GM03348 (cell line): ENCODE measurements at places on chromosomes 1 and 21.

DNA sequence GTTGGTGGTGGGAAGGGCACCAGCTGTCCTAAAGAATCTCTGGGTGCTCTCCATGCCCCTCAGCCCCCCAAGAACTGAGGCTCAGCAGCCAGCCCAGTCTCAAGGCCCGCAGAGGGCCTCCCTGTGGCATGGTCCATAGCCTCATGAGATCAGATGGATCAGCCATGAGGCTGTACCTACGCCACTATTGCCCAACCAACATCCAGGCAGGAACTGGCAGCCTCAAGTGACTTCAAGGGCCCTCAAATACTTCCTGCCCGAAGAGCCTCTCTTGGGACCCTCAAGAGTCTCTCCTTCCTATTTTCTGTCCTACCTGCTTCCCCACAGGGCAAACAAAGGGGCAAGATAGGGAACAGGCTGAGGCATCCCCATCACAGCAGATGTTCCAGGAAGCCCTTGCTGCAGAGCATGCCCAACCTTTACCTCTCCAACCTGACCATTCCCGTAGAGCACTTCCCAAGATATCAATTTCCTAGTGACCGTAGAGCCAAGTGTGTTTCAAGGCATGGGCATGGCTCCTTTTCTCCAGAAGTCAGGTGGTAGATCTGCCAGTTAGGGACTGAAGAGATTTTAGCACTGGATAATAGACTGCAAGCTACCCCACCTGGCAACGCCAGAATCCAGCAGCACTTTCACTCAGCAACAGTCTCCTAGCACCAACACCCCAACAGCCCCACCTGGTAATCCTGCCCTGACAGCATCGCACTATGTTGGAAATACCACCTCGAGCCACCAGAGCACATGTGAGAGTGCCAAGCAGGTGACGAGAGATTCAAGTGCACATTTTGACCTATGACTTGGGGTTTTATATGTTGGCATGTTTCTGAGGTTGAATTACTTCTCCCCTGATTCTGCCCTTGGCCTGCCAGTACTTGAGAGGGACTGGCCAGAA is 13.7 kb upstream of the MFSD2A start:
- no peak for DNase-seq

DNA sequence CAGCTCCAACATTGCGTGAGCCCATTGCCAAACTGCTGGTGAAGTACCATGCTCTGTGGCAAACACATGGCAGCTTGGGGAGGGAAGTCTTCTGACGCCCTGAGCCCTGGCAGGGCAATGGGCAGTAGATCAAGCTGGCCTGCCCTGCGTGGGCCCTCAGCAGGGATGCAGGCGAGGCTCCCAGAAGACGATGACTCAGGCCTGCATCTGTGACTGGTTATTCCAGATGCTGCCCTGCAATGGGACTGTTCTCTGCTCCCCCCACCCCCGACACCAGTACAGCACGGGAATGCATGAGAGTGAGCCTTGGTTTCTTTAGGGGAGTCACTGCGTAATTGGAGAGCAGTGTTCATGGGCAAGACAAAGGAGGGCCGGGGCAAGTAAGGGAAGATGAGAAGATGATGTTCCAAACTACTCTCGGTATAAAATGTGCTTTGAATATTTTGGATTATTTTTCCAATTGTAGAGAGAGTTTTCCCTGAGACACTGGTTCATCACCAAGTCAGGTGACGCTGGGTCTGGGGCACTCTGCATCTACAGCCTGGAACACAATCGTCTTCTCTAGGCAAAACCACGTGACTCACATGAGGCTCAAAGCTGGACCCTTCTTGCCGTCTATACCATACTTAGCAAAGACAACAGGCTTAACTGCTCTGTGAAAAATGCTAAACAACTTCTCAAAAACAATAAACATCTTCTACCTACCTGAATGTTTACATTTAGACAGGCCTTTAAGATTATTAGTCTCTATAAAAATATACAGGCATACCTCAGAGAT is 9.0 kb upstream of the C1orf198 start:
- peak; percentile 90 for DNase-seq

GRCh38 chr1:109895720-109896504 is 14.7 kb upstream of the CSF1 start:
- peak; percentile 63 for DNase-seq

DNA sequence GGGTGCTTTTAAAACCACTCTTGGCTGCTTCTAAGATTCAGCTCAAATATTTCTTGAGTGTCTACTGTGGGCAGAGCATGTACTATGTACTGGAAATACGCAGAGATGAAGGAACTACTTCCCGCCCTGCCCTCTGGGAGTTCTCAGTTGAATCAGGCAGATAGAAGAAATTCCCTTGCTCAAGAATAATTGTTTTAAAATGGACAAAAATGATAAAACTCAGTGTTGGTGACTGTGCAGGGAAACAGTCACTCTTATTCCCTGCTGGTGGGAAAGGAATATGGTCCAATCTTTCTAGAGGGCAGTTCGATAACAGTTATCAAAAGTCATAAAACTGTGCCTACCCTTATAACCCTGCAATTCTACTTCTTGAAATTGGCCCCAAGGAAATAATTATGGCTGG is 16.9 kb upstream of the GRHL3 start:
- DNase-seq: no peak

DNA sequence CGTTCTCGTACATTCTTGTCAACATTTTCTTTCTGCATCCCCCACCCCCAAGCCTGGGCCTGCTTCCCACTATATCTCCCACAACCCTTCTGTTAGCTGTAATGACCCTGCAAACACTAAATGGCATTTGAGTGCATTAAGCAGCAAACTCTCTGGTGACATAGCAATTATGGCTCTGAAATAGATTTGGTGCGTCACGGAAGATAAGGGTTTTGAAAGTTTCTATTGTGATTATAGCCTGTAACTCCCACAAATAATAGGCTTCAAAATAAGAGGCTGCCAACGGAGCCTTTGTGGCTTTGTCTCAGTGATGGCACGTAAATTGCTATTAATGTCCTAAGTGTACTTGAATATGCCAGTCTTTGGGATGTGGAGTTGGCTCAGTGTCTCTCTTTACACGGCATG is 277.6 kb downstream of the PBX1 start:
- DNase-seq: no peak

DNA sequence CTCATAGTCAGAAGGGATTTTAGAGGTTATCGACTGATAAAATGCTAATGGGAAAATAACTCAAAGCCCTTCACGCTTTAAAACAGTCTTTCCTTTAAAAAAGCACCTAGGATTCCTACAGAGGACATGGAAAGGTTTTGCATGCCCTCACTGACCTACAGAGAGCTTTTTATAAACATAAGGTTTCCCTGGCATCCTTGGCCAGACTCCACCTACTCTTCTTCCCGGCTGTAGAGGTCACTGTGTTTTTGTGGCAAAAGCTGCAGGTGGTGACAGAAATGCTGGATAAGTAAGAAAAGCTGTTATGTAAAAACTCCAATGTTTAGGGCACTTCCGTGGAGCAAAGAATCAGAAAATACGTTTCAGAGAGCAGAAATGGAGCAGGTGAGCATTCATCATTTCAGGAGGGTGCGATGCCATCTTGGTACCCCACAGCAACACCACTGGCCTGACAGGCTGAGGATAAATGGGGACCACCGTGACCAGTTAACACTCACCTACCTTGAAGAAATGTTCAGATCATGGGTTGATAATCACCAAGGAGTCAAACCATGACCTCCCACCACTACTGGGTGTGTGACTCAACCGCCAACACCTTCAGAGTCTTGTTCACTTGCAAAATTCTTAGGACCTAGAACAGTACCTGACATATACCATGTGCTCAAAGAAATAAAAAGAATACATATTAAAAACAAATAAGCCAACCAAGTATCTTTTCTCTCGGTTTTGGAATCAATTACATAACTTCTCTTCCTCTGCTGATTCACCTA is 46.6 kb downstream of the SSBP3 start:
- no peak for DNase-seq

DNA sequence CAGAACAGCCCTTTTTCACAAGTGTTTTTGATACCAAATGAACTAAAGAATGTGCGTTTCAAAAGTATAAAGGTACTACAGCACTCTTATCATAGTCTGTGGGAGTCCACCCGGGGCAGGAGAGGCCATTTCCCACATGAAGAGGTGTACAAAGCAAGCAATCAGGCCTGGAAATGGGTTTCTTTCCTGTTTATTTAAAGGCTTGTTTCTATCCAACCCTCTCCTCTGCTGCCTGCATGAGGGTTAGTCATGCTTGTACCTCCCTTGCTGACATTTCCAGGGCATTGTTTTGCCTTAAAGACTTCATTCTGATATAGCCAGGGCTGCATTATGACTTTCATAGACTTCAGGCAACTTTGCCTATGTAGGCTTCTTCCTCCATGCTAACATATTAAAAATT is 11.6 kb downstream of the SELP start:
- DNase-seq: no peak

DNA sequence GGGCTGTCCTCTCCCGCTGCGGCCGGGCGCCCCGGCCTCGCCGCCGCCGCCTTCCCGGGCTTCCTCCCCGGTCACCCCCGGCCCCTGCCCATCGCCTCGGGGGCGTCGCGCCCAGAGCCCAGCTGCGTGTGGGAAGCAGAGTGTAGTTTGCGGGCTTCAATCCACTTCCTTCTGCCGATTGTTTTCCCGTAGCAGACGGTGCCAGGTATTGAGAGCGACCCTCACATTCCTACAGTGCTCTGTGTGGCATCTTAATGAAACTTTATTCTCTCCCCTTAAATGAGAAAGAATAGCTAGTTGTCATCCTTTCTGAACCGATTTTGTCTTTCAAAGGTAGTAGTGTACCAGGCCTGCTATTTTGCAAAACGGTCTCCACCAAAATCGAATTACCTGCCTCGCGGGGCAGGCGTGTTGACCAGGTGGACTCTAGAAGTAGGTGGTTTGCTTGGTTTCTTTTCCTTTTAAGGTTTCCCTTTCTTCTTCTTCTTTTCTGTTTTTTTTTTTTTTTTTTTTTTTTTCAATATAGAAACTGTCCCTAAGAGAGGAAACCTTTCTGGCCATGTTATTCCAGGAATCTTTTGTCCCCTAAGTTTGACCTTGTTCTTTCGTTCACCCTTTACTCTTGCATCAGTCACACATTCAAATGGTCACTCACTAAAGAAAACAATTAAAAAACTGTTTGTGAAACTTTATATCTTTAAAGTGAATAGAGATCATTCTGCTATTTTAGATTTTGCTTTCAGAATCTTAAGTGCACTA is 881 bp downstream of the USP25 start:
- DNase-seq: no peak

DNA sequence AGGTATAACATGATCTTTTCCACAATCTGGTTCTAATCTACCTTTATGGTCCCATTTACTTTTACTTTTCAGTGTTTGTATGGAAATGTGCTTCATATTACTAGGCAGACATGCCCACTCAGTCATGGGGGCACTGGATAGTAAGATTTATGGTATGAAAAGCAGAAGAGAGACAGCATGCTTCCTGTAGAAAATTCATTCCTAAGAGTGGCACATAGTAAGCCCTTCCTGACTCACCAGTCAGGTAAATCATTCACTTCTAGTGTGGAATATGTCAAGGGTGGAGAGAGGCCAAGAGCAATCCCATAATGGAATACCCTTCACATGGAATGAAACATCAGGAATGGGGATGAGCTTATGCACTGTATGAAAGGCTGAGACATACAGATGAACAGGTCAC is 49.5 kb upstream of the BCL10 start:
- no peak for DNase-seq

DNA sequence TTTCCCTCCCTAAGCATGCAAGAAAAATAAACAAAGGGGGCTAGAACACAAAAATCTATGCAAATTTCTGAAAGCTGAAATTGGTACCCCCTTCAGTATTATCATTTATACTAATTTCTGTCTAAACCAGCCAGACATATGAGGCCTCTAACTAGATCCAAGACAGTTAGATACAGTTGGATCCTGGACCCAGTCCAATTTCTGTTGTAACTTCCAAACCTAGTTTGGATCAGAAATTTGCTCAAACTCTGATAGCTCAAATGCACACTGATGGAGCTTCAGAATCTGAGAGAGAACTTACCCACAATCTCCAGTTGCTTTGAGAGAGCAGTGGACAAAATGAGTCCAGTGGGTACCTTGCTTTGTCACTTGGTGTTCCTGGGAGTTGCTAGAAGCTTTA is 11.9 kb downstream of the CEP350 start:
- no peak for DNase-seq

DNA sequence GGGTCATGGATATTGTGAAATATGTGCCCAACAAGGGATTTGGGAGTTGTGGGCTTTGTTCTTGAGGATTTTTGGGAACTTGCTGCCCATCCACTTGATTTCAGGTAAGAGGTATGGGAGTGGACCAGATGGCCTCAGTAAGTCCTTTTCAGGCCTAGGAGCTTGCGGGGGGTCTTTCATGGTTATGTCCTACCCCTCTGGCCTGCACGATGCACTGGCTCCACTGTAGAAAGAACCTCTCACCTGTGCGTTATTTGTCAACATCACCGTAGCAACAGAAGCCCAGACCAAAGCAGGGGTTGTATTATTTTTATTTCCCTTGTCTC is 8.6 kb downstream of the RIIAD1 start:
- DNase-seq: no peak

GRCh38 chr21:21096956-21097355 is 98.7 kb downstream of the NCAM2 start:
- DNase-seq: no peak

- DNase-seq: no peak
These were observed 80.8 kb downstream of the STUM start for GRCh38 chr1:226629210-226629895.

DNA sequence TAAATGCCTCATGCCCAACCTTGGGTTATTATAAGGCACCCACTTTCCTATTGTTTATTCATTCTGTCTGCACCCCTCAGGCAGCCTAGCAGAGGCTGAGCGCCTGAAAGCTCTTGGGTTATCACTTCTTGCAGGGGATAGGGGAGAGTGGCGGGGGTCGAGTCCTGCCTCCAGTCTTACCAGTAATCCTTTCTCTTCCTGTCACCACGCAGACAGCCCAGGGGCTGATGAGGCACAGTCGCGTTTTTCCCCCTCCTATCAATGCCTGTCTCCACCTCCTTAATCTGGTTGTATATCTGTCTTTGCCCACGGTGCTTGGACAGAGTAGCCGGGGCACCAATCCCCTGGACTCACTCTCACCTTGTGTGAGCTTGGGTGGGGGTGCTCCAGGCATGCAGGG is 733.1 kb downstream of the MATN1 start:
- DNase-seq: no peak

GRCh38 chr1:3457910-3458883 is 3.7 kb downstream of the ARHGEF16 start:
- no peak for DNase-seq

DNA sequence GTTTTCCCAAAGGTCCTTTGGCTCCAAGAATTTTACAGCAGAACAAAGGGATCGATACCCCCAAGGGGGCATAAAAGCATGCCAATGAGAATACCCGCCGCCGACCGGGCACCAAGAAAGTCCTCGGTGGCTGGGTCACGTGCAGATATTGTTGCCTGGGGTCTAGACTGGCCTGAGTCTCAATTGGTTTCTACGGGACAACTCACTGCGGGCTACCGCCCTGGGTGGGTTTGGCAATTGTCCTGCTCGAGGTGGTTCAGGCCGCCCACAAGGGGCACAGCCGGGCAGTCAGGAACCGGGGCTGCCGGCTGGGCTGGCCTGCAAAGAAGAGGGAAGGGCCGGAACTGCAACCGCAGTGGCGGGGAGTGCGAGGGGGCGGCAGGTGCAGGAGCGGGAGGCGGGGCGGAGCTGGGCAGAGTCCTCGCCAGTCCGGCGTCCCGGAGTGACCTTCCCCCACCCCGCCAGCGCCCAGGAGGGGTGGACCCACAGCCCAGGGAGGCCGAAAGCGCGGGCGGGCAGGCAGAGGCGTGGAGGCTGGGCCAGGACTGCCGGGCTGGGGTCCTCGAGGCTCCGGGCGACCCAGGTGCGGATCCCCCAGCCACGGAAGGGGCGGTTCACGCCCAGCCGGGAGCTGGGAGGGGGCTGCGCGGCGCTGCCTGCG is 926 bp upstream of the ATP1B1 start:
- peak; percentile 45 for DNase-seq
